ENCODE measurements at places on chromosomes 13 and 19. TPM values are rescaled to one million over a fixed set of nuclear protein-coding genes. Genes with fewer than 3 reads are reported as not detected.

The LEUTX gene
- not detected for total RNA-seq

DNA sequence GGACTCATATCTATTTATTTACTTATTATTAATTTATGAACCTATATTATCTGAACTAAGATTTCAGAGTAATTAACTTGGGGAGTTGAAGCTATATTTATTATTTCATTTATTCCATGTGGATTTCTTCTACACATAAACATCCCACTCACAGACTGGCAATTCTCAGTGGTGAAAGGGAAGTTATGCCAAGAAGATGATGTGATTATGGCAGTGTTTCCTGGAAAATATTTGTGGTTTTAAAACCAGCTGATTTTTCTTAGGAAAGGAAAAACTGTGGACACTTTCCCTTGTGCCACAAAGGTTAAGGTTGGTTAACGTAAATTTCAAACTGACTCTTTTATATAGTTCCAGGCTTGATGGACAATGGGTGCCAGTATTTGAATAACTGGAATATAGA is 513.1 kb downstream of the SLITRK6 start:
- H3K27ac ChIP-seq = no peak overlapping the region
- H3K27me3 ChIP-seq = no peaks in the 10 kb centered on the region
- no peak for DNase-seq
- H3K4me3 ChIP-seq = no peak overlapping the region
- H3K36me3 ChIP-seq = no peaks in the 10 kb centered on the region
- no peaks in the 10 kb centered on the region for H3K4me1 ChIP-seq

DNA sequence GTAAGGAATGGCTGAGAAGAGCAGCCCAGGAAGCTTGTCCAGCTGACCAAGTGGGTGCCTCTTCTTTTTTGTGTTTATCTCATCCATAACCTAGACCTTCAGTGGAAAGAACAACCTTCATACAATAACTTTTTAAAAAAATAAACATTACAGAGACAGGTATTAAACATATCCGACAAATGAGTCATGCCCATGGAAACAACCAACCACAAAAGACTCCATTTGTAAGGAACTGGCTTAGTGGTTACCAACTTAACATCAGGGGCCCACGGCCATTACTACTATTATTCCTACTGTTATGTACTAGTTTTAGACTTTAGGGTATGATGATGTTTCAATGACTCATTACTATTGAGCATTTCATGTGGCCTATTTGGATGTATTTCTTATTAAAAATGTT is 191.7 kb upstream of the SERP2 start:
- H3K36me3 ChIP-seq = no peaks in the 10 kb centered on the region
- no peaks in the 10 kb centered on the region for H3K4me1 ChIP-seq
- no peaks in the 10 kb centered on the region for H3K27me3 ChIP-seq
- no peak for DNase-seq

The OLFM4 gene
- not detected for total RNA-seq

Measured in A673 (cell line).